Activated naive CD4-positive, alpha-beta T cell treated with anti-CD3 and anti-CD28 coated beads, Interleukin-2, amount 10 ng/mL, durations not matched to agents 7 days and 5 days (primary cell): ENCODE measurements at places on chromosomes 16 and 17.

GRCh38 chr16:23807028-23807427 is 28.8 kb upstream of the PRKCB start:
- no peak for DNase-seq

- no peak for DNase-seq
Observed at GRCh38 chr17:2180768-2181167, 122.8 kb downstream of the SMG6 start.

DNA sequence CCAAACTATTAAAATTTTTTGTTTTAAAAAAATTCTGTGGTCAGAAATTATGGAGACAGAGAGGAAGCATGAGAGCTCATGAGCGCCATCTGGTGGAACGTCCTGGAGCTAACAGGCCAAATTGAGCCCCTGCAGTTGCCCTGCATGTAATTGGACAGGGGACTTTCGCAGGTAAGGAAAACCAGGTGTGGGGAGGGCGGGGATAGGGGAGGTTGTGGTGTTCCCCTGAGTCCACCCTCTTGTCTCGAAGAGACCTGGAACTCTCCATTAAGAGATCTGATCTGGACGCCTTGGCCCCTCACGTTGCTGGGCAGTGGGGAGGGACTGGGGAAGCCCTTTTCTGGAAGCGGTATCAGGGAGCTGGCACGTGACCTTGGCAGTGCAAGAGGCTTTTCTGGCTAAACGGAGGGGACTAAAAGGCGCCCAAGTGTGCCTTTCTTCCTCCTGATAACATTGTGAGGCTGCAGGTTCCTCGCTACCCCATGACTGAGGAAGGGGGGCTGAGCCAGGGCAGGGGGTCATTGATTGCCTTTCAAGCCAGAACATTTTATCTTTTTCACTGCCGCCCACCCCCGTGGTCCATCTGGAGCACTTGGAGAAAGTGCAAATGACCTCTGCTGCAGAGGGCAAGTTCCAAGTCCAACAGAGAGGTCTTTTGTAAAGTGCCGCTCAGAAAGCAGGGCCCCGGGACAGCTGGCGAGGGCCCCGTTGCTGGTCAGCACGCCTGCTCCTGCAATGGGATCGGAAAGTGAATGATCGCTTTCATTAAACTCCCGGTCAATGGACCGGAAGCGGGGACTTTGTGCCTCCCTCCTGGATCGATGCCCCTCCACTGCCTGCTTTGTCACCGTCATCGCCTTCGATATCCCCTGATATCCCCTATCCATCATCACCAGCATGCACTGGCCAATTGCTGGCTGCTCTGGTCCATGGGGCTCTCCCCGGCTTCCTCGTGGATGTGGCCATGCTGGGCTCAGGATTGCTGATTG is 18.4 kb downstream of the PDILT start:
- DNase-seq = peak; percentile 69

GRCh38 chr16:88924834-88925539 is 52.0 kb downstream of the CBFA2T3 start:
- no peak for DNase-seq

DNA sequence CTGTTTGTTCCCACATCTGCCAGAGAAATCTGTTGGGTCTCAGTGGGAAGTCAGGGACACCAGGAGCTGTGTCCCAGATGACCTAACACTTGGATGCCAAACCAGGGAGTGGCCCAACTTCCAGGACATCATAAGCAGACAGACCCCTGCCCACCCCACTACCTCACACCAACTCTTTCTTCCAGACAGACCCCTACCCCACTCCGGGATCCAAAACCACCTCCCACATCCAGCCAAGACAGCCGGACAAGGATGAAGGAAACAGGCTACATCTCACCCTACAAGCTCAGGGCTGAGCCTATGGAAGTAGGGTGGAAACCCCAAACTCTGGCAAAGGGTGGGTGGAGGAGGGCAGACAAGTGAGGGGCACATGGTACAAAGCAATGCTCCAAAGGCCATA is 3.6 kb downstream of the HDAC5 start:
- DNase-seq = no peak
